Muscle of leg (tissue), 16 donors: ENCODE measurements at places on chromosomes 2 and 18. TPM values are rescaled to one million over a fixed set of nuclear protein-coding genes. Genes with fewer than 3 reads are reported as not detected.
A peak's percentile ranks its signal among the peaks of the same experiment; 100 is the strongest.

- H3K4me1 ChIP-seq: peaks cover 39% of the 10 kb centered on the region
- no peaks in the 10 kb centered on the region for H3K36me3 ChIP-seq
- H3K27me3 ChIP-seq: peaks cover 34% of the 10 kb centered on the region
- H3K27ac ChIP-seq: no peak overlapping the region
These were observed 4.1 kb downstream of the KCNF1 start for GRCh38 chr2:10915731-10916276.

DNA sequence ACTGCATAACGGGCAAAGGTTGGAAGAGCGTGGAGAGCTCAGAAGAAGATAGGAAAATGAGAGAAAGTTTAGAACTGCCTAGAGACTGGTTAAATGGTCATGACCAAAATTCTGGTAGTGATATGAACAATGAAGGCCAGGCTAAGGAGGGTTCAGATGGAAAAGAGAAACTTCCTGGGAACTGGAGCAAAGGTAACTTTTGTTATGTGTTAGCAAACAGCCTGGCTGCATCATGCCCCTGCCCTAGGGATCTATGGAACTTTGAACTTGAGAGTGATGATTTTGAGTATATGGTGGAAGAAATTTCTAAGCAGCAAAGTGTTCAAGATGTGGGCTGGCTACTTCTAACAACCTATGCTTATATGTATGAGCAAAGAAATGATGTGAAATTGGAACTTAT, 44.4 kb upstream of the SPATS2L start:
- no peak overlapping the region for H3K4me3 ChIP-seq
- DNase-seq: no peak
- H3K36me3 ChIP-seq: no peaks in the 10 kb centered on the region
- no peaks in the 10 kb centered on the region for H3K27me3 ChIP-seq
- H3K27ac ChIP-seq: no peak overlapping the region

DNA sequence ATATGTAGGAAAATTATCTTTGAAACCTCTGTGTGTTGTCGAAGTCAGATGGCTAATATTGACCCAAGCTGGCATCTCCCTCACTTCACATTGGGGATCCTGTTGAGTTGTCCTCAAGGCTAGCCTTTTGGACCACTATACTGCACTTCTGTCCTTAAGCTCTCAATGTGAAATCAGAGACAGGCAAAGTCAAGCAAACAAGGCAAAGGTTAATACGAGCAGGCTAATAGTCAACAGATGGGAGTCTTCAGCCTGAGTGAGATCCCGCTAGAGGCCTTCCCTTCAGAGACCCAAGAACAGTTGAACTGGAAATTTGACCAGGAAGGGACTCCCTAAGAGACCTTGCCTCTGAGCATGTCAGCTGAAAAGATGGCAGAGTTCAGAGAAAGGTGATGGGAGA, 475.4 kb downstream of the PARD3B start:
- no peak overlapping the region for H3K27ac ChIP-seq
- no peaks in the 10 kb centered on the region for H3K4me1 ChIP-seq
- no peak overlapping the region for H3K4me3 ChIP-seq
- no peak for DNase-seq
- no peaks in the 10 kb centered on the region for H3K27me3 ChIP-seq

DNA sequence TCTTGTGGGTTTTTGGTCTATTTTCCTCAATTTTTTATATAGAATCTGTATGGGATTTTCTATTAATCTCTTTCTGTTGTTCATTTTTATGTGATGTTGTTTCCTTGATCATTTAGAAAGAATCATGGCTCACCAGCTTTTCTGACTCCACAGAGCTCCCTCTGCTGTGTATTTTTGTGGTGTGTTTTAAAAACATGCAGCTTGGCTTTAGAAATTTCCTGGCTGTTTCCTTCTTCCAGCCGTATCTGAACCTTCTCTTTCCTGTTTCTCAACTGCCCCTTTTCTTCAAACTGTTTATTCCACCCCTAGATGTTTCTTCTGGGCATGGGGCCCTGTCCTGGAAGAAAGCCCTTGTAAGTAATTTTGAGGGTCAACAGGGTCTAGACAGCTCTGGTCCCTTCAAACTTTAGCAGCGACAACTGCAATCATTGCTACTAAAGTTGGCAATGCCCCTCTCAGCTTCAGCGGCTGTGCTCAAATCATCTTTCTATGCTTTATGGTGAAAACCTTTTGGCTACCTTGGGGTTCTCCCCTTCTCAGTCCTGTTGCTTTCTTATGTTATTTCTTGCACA, 17.6 kb upstream of the COPS8 start:
- no peaks in the 10 kb centered on the region for H3K4me1 ChIP-seq
- H3K27me3 ChIP-seq: no peaks in the 10 kb centered on the region
- H3K36me3 ChIP-seq: no peaks in the 10 kb centered on the region
- peak; percentile 48 for DNase-seq

DNA sequence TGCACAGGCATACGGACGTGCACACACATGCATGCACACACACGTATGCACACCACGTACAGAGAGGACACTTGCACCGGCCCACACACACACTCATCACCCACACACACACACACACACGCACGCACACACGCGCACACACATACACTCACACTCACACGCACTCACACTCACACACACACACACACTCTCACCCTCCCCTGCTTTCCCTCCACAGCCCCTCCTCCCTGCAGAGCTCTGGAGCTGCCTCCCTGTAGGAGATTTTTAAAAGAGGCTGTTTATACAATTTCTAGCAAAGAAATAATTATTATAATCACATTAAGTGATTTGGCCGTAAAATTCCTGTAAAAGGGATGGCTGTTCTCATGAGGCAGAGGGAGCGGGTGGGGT, 36.5 kb upstream of the SNED1 start:
- H3K4me3 ChIP-seq: no peak overlapping the region
- H3K27ac ChIP-seq: no peak overlapping the region
- H3K4me1 ChIP-seq: peaks cover 61% of the 10 kb centered on the region
- peak; percentile 39 for DNase-seq
- no peaks in the 10 kb centered on the region for H3K27me3 ChIP-seq

DNA sequence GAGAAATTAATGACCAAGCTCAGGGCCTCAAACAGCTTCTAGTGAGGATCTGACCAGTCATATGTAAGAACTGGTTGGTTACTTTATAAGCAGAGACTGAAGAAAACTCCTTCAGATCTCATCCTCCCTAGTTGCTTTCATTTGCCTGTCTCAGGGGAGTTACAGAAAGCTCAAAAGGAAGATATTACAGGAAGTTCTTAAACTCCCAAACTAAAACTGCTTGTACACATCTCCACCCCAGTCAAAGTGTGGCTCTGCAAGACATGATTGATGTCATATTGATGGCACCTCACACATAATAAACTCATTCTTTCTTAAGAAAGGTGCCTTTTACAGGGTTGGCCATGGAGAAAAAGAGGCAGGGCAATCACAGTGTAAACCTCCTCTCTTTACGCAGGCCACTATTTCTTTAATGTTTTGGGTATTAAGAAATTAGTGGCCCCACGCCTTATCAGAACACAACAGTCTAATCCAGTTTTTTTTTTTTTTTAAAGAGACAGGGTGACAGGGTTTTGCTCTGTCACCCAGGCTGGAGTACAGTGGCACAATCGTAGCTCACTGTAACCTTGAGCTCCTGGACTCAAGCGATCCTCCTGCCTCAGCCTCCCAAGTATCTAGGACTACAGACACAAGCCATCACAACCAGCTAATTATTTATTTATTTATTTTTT, 62.6 kb upstream of the STK17B start:
- H3K27ac ChIP-seq: peak overlapping the region; percentile 10
- H3K4me3 ChIP-seq: no peak overlapping the region

GRCh38 chr2:120404274-120404673, 58.3 kb downstream of the INHBB start:
- H3K4me1 ChIP-seq: no peaks in the 10 kb centered on the region
- no peaks in the 10 kb centered on the region for H3K36me3 ChIP-seq
- no peak for DNase-seq
- peaks cover 18% of the 10 kb centered on the region for H3K27me3 ChIP-seq
- no peak overlapping the region for H3K4me3 ChIP-seq

DNA sequence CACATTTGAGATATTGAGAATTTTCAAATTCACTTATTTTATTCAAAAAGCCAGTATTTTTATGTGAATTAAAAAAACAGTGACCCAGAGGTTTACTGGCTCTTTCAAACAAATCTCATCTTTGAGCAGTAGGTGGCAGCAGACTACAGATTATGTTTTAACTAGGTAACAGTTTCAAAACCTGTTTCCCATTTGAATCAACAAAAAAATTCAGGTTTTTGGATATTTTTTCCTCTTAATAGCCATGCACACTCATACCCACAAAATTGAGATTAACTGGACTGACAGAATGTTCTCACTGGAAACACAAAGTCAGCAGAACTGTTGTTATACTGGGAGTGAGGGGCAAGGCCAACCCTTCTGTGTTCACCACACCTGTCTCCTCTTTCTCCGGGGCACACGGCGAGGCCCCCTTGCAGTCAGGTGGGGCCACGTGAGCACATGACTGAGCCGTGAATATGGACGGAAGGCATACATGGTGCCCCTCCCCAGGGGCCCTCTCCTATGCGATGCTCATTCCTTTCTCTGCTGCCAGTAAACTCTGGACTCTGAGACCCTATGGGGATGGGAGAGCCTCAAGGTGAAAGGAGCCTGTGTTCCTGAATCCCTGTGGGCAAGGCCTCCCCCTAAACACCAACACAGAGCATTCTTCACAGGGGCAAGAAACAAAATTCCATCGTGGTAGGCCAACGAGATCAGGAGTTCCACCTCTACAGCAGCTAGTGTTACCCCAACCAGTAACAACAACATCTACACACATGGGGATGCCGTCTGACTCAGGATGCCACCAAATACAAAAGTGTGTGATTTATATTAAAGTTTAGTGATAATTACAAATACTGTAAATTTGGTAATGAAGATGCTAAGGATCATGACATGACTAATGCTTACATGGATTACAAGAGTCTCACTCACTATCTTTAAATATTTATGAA, 80.4 kb downstream of the LPIN2 start:
- H3K4me3 ChIP-seq: no peak overlapping the region
- no peak overlapping the region for H3K27ac ChIP-seq
- H3K4me1 ChIP-seq: no peaks in the 10 kb centered on the region
- peak; percentile 83 for DNase-seq
- no peaks in the 10 kb centered on the region for H3K27me3 ChIP-seq

GRCh38 chr2:237692601-237693290, 65.4 kb downstream of the LRRFIP1 start:
- H3K4me3 ChIP-seq: peak overlapping the region; percentile 72
- no peaks in the 10 kb centered on the region for H3K27me3 ChIP-seq
- peaks cover 71% of the 10 kb centered on the region for H3K4me1 ChIP-seq
- H3K27ac ChIP-seq: peak overlapping the region; percentile 76
- DNase-seq: no peak

DNA sequence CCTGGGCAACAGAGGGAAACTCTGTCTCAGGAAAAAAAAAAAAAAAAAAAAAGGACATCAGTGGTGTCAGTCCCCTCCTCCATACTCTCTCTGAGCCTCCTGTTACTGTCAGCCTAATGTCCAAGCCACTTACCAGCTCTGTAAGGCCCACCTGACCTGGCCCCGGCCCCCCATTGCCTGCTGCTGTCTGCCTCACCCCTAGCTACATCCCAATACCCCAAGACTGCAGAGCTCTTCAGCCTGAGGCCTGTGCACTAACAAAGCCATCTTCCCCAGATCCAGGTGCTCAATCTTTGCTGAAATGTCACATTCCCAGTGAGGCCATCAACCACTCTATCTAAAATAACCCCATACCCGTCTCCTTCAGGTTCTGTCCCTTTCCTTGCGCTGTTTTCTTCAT, 5.7 kb downstream of the ARMC9 start:
- peaks cover 2% of the 10 kb centered on the region for H3K4me1 ChIP-seq
- no peak for DNase-seq
- H3K36me3 ChIP-seq: peaks cover 5% of the 10 kb centered on the region
- no peak overlapping the region for H3K4me3 ChIP-seq
- H3K27ac ChIP-seq: no peak overlapping the region

- H3K27me3 ChIP-seq: no peaks in the 10 kb centered on the region
- H3K4me1 ChIP-seq: peaks cover 10% of the 10 kb centered on the region
- H3K4me3 ChIP-seq: no peak overlapping the region
- peak; percentile 50 for DNase-seq
- peaks cover 16% of the 10 kb centered on the region for H3K36me3 ChIP-seq
These were observed 125.9 kb downstream of the MAP4K4 start for GRCh38 chr2:101823347-101823791.

DNA sequence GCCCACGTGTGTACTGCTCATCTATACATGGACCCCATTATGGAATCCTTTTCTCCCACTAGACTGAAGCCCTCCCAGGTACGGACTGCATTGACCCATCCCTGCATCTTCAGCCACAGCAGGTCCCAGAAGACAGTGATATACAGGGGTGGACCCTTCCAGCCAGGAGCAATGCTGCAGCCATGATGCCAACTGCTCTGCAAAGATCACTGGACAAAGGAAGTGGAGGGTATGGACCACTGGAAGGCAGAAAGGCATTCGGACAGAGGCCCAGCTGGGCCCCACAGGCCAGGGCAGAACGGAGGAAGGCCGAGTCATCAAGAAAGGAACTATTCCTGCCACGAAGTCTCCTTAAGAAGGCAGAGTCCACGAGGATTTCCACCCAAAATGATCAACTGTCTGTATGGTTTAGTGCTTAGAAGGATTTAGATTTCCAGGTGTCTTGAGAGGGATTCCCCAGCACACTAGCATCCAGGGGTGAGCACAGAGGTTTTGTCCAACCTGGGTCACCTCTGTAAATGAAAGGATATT, 93.4 kb downstream of the TWIST2 start:
- peaks cover 8% of the 10 kb centered on the region for H3K27me3 ChIP-seq
- H3K4me1 ChIP-seq: peaks cover 11% of the 10 kb centered on the region
- no peaks in the 10 kb centered on the region for H3K36me3 ChIP-seq
- no peak for DNase-seq
- no peak overlapping the region for H3K4me3 ChIP-seq
- H3K27ac ChIP-seq: no peak overlapping the region

- peaks cover 26% of the 10 kb centered on the region for H3K36me3 ChIP-seq
- no peak overlapping the region for H3K27ac ChIP-seq
- no peaks in the 10 kb centered on the region for H3K27me3 ChIP-seq
- peaks cover 2% of the 10 kb centered on the region for H3K4me1 ChIP-seq
- no peak overlapping the region for H3K4me3 ChIP-seq
These were observed 77.8 kb upstream of the STON1 start for GRCh38 chr2:48452108-48452507.

DNA sequence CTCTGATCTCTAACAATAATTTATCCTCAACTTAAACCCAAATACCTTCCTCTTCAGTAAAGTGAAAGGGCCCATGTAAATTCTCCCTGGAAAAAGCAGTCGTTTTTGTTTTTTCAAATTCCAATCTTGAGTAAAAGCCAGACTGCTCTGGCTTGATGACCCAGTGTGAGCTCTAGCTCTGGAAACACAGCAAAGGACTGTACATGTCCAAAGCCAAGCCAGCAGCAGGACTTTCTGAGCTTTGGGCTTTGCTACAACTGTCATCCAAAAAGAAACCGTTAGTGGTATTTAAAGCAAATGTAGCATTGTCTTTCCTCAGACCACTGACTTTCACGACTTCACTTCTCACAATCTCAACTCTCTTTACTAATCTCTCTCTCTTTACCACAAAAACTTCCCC, 25.4 kb downstream of the SH3YL1 start:
- H3K27ac ChIP-seq: no peak overlapping the region
- no peaks in the 10 kb centered on the region for H3K27me3 ChIP-seq
- peaks cover 11% of the 10 kb centered on the region for H3K36me3 ChIP-seq
- H3K4me3 ChIP-seq: no peak overlapping the region

GRCh38 chr2:118670276-118670675, 177.2 kb downstream of the EN1 start:
- no peaks in the 10 kb centered on the region for H3K27me3 ChIP-seq
- peaks cover 21% of the 10 kb centered on the region for H3K4me1 ChIP-seq
- no peak for DNase-seq
- H3K27ac ChIP-seq: peak overlapping the region; percentile 21
- no peak overlapping the region for H3K4me3 ChIP-seq
- no peaks in the 10 kb centered on the region for H3K36me3 ChIP-seq

The UGT1A5 gene
- polyA plus RNA-seq: not detected

The TANC1 gene
- 20.1 TPM for polyA plus RNA-seq

The DSC2 gene
- polyA plus RNA-seq: 3.1 TPM

The RND3 gene
- polyA plus RNA-seq: 81.7 TPM

The CCDC142 gene
- polyA plus RNA-seq: 8.1 TPM

The STK39 gene
- 15.2 TPM for polyA plus RNA-seq

The STARD6 gene
- not detected for polyA plus RNA-seq

The TEKT4 gene
- not detected for polyA plus RNA-seq
